GM12878 (cell line): ENCODE measurements at places on chromosomes 7 and 10. TPM values are rescaled to one million over a fixed set of nuclear protein-coding genes. Genes with fewer than 3 reads are reported as not detected.

FFAR4 gene
- not detected in 2 replicates for polyA plus RNA-seq

NME8 gene
- polyA plus RNA-seq: 0.20 TPM in 1 of 2 replicates, not detected in the other

TAS2R39 gene
- polyA plus RNA-seq: not detected in 2 replicates

OLAH gene
- polyA plus RNA-seq: 0.26 TPM in 1 of 2 replicates, not detected in the other

PTPRZ1 gene
- polyA plus RNA-seq: 0.11 TPM in 1 of 2 replicates, not detected in the other

DNA sequence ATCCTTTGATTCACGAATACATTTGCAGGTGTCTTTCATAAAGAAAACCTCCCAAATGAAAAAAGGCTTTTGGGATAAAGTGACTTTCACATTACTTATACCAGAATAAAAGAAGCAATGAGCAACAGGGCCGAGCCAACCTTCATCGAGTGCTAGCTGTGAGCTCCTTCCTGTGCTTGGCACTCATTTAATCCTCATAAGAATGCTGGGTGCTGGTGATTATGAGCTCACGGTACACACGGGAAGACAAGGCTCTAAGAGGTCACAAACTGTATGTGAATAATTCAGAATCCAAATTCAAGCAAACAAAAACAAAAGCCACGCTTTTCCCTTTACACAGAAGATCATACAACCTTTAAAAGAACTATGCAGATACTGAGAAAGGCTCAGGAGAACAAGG is 156.2 kb downstream of the COBL start:
- no peaks in the 10 kb centered on the region for H3K4me1 ChIP-seq
- no peak overlapping the region for H3K4me3 ChIP-seq
- H3K27me3 ChIP-seq: peaks cover 1% of the 10 kb centered on the region

DNA sequence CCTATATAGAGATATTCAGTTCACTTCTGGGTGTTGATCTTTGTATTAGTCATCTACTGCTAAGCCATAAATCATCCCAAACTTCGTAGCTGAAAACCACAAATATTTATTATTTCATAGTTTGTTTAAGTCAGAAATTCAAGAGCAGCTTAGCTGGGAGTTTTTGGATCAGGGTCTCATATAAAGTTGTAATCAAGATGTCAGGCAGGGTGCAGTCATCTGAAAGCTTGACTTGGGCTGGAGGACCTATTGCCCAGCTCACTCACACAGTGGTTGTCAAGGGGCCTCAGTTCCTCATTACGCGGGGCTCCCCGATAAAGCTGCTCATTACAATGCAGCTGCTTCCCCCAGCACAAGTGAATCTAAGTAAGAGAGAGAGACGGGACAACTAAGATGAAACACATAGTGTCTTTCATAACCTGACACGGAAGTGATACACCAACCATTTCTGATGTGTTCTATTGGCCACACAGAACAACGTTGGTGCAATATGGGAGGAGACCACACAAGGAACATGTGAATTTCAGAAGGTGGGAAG is 15.7 kb downstream of the PPP1R3C start:
- no peak overlapping the region for H3K27ac ChIP-seq
- DNase-seq: no peak
- no peaks in the 10 kb centered on the region for H3K36me3 ChIP-seq

DNA sequence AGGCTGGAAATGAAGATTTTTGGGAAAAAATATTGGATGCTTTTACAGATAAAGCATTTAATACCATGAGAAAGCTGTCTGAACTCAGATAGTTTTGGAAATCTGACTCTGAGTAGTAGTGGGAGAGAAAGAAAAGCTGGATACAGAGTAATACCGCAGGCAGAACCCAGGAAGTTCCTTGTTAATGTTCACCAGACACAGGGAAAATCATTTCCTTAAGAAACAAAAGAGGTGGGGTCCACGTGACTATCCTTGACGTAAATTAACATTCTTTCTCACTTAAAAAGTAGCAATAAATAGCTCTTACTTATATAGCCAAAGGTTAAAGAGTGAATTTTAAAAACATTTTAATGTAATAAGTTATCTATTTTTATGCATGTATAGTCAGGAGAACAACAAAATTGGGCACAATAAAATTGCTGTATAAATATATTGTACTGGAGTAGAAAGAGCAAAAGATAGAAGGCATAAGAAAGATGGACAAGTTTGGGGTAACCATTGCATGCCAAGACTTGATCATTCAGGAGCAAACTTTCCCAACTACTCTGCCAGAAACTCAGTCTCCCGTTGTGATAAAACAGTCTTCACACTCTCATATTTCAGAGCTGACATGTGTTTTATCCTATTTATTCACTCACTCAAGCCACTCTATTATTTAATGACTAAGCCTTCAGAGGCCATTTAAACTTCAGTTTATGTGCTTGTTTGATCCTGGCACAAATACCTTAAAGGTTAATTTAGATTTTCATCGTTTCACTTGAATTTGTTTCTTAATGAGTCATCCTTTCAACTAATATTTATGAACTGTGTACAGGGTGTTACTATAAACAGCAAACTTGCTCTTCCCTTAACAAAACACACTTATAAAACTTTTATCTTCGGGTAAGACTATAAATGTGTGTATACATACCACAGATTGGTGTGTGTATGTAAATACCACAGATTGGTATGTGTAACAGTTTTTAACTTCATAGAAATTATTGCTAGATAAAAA is 143.1 kb downstream of the GNAI1 start:
- H3K27ac ChIP-seq: no peak overlapping the region
- H3K27me3 ChIP-seq: no peaks in the 10 kb centered on the region
- no peaks in the 10 kb centered on the region for H3K4me1 ChIP-seq
- no peak overlapping the region for H3K4me3 ChIP-seq
- no peak for DNase-seq
- no peaks in the 10 kb centered on the region for H3K36me3 ChIP-seq
